SK-MEL-5 (cell line): ENCODE measurements at places on chromosomes 2 and 18. TPM values are rescaled to one million over a fixed set of nuclear protein-coding genes. Genes with fewer than 3 reads are reported as not detected.
A peak's percentile ranks its signal among the peaks of the same experiment; 100 is the strongest.

CCDC68 gene
- not detected in 2 replicates for total RNA-seq

DNA sequence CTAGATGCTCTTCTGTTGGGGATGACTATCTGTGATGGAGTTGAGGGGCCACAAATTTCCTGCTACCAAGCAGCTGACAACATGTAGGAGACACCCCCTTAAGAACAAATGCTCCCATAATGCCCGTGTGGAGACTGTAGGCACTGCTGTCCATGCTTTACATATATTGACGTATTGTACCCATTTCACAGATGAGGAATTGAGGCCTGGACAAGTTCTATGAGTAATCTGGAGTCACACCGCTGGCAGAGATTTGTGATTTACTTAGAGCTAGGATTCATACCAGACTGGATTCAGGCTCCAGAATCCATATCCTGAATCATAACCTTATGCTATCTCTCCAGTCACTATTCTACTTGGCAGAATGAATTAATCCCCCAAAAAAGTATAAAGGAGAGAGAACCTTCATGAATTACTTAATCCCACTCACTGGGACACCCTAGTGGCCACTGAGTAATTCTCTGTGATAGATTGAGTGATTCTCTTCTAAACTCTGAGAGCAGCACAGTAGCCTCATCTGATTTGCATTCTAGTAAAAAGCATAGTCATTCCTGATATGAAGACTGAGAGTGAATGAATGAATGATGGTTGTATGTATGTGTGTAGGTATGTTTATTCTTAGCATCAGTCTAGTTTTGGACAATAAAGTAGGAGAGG is 460.7 kb upstream of the MEIS1 start:
- DNase-seq = peak; percentile 45

- DNase-seq = peak; percentile 55
Observed at GRCh38 chr2:197113275-197113711, 186.8 kb upstream of the PGAP1 start.

- DNase-seq = no peak
Observed at GRCh38 chr2:174827371-174828369, 63.4 kb upstream of the CHRNA1 start.

GRCh38 chr2:199668645-199669044 is 182.3 kb downstream of the FTCDNL1 start:
- no peak for DNase-seq

- peak; percentile 86 for DNase-seq
Observed at GRCh38 chr2:235666213-235666781, 172.5 kb downstream of the AGAP1 start.

- DNase-seq = no peak
Observed at GRCh38 chr2:104868505-104868866, 14.6 kb downstream of the POU3F3 start.

MROH2A gene
- total RNA-seq = 0.08 TPM in 1 of 2 replicates, not detected in the other

DES gene
- total RNA-seq = 0.13 TPM in 1 of 2 replicates, not detected in the other

LOXHD1 gene
- total RNA-seq = not detected in 2 replicates

POMC gene
- not detected in 2 replicates for total RNA-seq

GRCh38 chr18:25144820-25145219 is 207.1 kb downstream of the ZNF521 start:
- DNase-seq = peak; percentile 53

PFN4 gene
- total RNA-seq = 1.6 and 2.3 TPM in 2 replicates

DNA sequence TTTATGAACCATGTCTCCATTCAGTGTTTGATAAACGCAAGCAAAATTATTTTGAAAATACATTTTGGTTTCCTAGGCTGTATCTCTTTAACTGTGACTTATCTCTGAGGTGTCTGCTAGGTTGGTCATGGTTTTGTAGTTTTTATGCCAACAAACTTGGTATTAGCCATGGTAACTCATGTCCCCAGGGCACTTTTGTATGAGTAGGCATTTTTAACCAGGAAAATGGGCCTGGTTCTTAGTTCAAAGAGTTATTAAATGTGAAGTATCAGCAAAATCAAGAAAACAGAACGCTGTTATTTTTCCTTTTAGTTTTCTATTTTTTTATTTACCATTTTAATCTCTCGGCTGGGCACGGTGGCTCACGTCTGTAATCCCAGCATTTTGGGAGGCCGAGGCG is 179.3 kb upstream of the LHCGR start:
- DNase-seq = no peak

MAP2 gene
- total RNA-seq = 2.5 and 4.2 TPM in 2 replicates

GRCh38 chr2:240584486-240585031 is 2.0 kb upstream of the CAPN10 start:
- peak; percentile 69 for DNase-seq

DNA sequence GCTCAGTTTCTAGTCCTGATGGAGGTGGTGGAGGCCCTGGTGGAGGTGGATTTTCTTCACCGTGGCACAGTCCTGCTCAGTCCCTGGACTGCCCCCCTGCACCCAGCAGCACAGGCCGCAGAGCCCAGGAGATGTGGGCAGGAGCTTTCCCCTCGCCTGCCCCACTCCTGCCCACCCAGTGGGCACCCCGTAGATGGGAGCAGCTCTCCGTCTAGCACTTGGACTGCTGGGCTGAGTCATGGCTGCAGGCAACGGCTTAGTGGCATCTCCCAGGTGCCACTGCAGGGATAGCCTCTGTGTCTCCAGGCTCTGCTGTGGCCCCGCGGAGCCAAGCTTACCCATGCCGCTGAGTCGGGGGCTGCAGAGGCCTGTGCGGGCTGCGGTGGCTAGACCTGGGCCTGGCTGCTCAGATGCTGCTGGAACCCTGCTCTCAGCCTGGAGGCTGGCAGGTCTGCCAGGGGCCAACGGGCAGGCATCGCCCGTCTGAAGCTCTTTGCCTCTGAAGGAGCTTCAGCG is 92.3 kb upstream of the CTDP1 start:
- no peak for DNase-seq

AGAP1 gene
- total RNA-seq = 15.8 and 16.4 TPM in 2 replicates

PLEKHM3 gene
- total RNA-seq = 3.2 and 4.4 TPM in 2 replicates

DNA sequence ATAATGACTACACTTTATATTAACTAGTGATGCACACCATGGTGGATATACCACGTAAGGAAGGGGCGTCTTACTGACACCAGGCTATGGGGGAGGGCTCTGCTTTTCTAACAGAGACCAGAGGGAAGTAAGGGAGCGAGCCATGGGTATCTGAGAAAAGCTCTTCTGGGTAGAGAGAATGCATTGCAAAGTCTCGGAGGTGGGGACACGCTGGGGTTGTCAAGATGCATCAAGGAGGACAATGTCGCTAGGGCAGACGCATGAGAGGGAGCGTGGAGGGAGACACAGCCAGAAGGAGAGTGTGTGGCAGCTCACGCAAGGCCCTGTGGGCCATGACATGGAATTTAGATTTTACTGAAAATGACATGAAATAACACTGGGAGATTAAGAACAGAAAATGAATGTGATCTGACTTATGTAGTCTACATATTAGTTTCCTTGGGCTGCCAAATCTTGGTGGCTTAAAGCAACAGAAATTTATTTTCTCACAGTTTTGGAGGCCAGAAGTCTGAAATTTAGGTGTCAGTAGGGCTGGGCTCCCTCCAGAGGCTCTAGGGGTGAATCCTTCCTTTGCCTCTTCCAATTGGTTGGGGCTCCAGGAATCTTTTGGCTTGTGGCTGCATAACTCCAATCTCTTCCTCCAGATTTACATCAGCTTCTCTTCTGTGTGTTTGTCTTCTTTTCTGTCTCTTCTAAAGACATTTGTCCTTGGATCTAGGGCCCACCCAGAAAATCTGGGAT is 352.2 kb downstream of the CYRIA start:
- no peak for DNase-seq

DNA sequence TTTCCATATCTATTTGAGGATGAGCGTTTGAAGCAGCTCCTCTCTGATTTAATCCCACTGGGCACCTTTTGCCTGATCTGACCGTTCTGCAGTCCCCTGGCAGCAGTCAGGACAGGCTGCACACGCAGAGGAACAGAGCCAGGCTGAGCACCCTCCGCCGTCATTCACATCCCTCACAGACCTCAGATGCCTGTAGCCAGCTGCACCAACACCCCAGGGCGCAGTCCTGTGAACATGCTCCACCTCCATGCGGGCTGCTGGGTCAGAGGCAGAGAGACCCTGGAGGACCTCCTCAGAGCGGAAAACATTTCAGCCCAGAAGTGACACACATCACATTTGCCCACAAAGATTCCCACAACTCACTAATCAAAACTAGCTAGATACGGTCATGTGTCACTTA is 146.1 kb downstream of the SEPTIN10 start:
- DNase-seq = no peak

DNA sequence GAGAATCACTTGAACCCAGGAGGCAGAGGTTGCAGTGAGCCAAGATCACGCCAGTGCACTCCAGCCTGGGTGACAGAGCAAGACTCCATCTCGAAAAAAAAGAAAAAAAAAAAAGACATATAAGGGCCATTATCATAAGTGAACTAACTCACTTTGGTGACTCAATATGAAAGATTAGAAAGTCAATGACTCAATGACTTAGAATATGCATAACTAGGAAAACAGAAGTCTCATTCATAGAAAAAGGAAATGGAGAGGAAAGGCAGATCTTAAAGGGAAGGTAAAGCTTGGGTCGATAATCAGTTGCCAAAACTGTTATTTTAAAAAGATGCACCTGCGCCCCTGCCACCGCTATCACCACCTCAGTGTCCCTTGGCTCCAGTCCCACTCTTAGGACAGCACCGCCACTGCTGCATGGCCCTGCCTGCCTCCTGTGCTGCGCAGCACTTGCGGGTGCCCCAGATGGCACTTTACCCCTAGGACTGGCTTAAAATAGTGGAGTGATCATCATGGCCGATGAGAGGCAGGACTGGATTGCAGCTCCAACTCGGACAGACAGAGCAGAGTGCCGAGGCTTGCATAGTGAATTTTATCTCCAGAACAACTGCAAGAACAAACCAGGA is 54.7 kb downstream of the INO80D start:
- DNase-seq = peak; percentile 17

- no peak for DNase-seq
Observed at GRCh38 chr2:176613323-176613987, 344.2 kb downstream of the MTX2 start.

- DNase-seq = no peak
Observed at GRCh38 chr2:199646439-199646838, 188.7 kb upstream of the SATB2 start.

GRCh38 chr18:23645568-23646175 is 17.0 kb downstream of the ANKRD29 start:
- no peak for DNase-seq
